ENCODE measurements at places on chromosomes 13 and 19.
A peak's percentile ranks its signal among the peaks of the same experiment; 100 is the strongest.

GRCh38 chr13:52048516-52048915 lies 24.0 kb downstream of the UTP14C start:
- DNase-seq = no peak

- no peak for DNase-seq
Observed at GRCh38 chr19:7442423-7442822, 46.4 kb downstream of the PEX11G start.

GRCh38 chr19:41804336-41804735 lies 7.9 kb downstream of the CEACAM3 start:
- DNase-seq = no peak

DNA sequence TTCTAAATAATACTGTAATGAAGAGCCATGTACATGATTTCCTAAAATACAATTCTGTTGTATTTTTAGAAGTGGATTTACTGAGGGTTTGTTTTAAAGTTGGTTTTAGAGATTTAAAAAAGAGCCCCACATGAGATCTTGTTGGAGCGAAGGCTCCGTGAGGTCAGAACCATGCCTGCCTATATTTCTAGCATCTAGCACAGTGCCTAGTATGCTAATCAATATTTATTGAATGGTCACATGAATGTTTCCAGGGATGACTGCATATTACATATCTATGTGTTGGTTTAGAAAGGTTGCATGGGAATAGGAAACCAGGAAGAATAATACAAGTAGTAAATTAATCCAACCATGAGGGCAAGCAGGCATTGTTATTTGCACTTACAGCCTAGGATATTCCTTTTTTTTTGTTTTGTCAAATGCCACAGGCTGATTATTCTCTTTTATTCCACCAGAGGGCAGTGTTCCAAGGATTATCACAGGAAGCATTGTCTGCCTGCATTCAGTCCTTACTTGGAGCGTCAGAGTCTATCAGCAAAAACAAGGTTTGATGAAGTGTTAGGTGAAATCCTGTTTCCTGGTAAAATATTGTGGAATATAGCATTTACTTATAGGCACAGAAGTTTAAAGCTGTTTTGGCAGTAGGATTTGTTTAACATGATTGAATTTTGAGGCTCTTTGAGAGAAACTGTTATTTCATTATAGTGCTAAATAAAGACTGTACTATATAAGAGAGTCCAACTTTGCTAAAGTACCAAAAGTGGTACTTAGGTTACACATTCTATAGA lies 46.8 kb downstream of the COG3 start:
- peak; percentile 74 for DNase-seq

GRCh38 chr19:2428321-2428690 lies 920 bp upstream of the TIMM13 start:
- DNase-seq = peak; percentile 43

DNA sequence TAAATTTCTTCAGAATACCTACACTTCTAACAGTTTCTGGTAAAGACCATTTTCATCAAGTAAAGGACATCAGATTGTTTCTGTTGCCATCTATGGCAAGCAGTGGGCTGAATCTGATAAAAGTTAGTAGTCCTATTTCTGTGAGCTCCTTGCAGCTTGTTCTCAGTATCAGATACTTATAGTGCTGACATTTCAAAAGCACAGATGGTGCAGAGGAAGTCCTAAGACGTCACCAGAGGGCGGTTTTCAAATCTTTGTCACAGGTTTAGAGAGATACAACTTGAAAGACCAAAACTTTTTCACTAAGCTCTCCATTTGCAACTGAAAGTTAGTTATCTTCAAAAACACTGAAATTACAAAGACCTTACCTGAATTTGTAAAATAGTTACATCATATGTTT lies 719.8 kb downstream of the SLITRK1 start:
- DNase-seq = no peak

GRCh38 chr19:6707658-6708018 lies 12.8 kb downstream of the C3 start:
- no peak for DNase-seq

DNA sequence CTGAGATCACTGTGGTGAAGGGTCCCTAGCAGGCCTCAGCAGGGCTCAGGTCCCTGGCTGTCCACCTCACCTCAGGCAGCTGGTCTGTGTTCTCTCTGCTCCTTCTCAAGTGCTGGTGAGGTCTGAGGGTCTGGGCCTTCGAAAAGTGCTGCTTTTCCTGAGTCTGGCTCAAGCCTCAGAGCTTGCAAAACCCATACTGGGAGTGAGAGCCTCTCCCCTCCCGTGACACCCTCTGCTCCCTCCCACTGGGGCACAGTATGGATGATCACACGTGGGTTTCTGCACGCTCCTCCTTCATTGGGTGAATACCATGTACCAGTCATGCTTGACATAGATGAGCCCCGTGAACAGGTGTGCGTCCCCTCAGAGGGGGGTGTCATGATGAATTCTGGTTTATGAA lies 73.3 kb upstream of the WASF3 start:
- DNase-seq = no peak

DNA sequence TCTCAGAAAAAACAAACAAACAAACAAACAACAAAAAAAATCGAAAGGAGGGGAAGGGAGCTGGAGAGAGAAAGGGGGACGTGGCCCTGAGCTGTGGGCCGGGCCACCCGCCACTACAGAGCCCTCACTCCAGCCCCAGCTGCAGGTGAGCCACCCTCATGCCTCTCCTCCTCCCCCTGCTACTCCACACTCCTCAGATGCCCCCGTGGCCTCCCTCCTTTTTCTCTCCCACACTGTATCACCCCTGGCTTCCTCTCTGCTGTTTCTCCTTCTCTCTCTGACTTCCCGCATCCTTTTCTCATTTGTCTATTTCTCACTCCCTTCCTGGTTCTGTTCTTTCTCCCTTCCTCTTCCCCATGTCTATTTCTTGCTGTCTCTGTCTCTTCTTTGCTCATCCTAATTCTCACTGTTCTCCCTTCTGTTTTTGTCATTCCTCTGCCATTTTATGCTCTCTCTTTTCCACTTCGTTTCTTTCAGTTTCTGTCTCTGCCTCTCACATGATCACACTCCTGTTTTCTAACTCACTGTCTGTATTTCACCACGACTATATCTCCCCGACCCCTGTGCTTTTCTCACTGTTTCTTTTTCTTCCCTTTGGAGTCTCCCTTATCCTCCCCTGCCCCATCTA lies 2.7 kb downstream of the KLK2 start:
- DNase-seq = no peak

DNA sequence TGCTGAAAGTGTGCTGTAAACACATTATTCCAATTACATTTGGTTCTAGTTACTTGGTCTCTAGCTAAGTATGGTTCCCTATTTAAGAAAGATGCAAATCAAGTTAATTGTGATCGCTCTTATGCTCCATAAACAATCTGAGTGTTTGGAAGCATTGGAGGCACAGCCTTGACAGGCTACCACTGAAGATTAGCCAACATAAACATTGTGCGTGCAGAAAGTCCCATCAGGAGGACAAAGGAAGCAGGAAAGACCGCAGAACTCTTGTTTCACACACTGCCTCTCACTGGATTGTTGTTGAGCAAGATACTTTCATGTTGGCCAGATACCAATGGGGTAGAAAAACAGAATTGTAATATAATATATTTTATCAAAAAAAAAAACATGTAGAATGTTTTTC lies 814.4 kb downstream of the EFNB2 start:
- DNase-seq = peak; percentile 45

DNA sequence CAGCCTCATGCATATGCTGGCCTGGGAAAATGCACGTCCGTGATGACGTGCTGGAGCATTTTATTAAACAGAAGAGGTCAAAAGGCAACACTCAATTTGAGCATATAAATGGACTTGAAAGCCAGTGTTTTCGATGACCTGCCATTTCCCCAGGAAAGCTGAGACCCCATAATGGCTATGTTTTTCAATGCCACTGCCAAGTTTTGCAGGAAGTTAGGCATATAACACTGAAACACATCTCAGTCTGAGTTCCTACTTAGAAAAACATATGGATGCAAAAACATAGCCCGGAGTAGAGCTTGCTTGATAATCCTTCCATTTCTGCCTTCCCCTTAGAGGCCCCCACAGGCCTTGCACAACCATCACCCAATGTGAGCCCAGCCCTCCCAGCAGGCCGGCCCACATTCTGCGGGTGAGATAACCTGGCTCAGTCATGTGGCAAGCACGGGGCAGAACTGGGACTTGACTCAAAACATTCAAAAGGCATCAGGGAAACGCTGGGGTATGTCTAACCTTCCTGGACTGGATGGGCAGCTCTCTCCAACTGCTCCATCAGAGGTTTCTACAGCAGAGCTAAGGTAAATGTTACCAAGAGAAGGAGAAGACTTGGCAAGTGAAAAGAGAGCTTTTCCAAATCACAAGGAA lies 24.9 kb downstream of the EPS15L1 start:
- peak; percentile 91 for DNase-seq

DNA sequence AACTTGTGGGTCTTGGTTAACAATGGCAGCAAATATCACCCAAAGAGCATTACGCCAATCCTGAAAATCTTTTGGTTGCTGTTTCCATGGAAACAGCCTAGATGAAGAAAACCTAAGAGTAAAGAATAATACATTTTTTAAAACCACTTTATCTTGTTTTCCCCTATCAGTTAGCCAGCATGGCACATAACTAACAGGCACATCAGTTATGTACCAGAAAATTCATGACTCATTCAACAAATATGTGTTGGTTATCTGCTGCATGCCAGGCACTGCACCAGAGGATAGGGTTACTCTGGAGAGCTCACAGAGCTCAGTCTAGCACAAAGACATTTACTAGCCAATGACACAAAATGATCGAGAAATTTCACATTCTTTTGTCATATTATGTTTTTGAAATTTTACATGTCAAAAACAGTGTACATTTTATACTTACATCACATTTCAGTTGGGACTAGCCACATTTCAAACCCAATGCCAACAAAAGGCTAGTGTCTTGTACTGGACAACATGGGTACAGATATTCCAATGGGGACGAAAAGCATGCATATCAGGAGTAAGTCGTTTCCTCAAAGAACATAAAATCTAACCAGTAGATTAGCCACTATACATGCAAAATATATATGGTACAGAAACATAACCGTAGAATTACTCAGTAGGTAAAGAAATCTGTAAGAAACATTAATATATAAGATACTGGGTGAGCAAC lies 20.3 kb downstream of the LNX2 start:
- peak; percentile 70 for DNase-seq

DNA sequence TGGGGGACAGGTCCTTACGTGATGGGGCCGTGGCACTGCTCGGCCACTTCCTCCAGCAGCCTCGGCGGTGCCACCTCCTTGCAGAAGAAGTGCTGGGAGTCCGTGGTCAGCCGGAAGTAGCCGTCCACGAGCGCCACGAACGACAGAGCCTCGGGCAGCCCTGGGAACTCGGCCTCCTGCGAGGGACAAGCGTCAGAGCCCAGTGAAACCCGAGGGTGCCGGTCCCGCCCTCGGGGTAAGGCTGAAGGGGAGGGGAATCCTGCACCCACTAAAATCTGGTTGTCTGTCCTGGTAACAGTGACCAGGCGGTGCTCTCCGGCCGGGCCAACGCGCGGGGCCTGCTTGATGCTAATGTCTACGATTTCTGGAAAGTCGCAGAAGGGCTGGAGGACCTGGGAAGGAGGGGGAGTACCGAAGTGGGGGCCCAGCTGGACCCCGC lies 6.4 kb downstream of the JAK3 start:
- peak; percentile 24 for DNase-seq

- DNase-seq = no peak
Observed at GRCh38 chr19:16061943-16062342, 14.4 kb upstream of the TPM4 start.

DNA sequence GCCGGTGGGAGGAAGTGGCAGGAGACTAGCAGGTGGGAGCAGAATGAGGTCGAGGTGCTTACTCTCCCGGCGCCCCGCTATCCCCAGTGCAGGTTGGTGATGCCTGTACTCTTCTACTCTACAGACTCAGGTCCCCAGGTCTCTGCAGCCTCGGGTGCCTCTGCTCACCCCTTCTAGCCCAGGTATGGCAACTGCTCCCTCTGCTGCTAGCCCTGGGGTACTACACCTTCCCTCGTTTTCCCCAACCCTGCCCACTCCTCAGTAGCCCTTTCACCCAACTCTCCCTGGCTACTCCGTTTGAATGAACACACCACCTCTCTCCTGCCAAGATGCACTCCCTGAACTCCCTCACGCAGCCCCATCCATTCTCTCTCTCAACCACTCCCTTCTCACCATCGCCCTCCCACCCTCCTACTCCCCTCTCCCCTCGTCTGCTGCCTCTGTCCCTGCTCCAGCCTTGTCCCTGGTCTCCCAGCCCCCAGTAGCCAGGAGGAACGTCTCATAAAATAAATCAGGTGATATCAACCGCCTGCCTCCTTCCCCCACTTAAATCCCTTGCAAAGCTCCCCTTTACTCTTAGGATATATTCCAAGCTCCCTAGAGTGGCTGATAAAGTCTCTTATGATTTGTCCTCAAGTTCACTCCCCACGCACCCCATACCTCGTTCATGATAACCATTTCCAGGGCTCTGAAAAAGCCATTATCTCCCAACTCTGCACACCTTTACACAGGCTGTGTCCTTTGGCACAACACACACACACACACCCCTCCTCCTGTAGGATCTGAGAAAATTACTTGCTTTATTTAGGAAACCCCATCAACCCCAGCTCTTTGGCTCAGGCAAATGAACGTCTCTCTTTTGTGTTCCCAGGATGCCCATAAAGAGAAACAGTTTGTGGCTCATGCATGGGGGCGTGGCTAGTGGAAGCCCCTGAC lies 8.2 kb upstream of the MEIS3 start:
- peak; percentile 70 for DNase-seq

- DNase-seq = no peak
Observed at GRCh38 chr13:42574435-42575311, 721 bp downstream of the TNFSF11 start.

DNA sequence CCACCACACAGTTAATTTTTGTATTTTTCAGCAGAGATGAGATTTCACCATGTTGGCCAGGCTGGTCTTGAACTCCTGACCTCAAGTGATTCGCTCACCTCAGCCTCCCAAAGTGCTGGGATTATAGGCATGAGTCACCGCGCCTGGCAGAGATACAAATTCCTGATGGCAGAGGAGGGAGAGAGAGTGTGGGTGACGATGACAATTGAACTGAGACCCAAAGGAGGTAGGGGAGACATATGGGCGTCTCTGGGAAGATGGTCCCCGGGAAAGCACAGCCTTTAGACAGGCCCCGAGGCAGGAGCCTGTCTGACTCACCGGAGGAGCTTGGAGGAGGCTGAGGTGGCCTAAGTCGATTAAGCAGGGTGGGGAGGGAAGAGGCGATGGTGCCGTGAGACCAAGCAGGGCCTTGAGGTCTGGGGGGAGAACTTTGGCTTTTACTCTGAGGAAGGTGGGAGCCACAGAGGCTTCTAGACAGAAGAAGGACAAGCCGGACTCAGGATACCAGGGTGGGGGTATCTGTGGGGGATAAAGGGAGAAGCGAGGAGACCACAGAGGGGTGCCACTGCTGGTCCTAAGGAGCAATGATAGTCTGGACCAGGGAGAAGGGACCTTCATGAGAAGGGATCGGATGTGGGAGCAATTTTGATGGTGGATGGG lies 38.2 kb downstream of the ARRDC2 start:
- peak; percentile 71 for DNase-seq
